G401 (cell line): ENCODE measurements at places on chromosomes 4 and X. TPM values are rescaled to one million over a fixed set of nuclear protein-coding genes. Genes with fewer than 3 reads are reported as not detected.

ATP5ME gene
- total RNA-seq = 245 and 376 TPM in 2 replicates

DNAAF6 gene
- total RNA-seq = not detected in 2 replicates

TMEM271 gene
- 5.4 and 17.9 TPM in 2 replicates for total RNA-seq

CXCL8 gene
- not detected in 2 replicates for total RNA-seq

XAGE2 gene
- not detected in 2 replicates for total RNA-seq

TMEM154 gene
- not detected in 2 replicates for total RNA-seq

LDB2 gene
- not detected in 2 replicates for total RNA-seq

DNA sequence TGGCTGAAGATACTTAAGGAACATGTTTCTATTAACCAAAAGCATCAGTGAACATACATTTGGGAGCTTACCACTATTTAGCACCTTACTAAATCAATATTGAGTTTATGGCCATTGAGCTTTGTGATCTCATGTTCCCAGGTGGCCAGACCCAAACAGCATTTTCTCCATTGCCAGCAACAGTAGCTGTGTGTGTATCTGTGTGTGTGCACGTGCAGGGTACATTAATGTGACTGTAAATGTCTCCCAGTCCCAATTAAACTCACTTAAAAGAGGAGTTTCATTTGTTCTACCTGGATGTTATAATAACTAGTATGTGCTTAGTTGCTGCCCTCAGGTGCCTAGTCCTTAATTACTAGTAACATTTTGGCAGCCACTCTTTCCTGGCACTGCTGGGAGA lies 282.4 kb downstream of the NR3C2 start:
- no peak for DNase-seq

GRCh38 chr4:110848787-110849186 lies 225.9 kb upstream of the PITX2 start:
- no peak for DNase-seq

DNA sequence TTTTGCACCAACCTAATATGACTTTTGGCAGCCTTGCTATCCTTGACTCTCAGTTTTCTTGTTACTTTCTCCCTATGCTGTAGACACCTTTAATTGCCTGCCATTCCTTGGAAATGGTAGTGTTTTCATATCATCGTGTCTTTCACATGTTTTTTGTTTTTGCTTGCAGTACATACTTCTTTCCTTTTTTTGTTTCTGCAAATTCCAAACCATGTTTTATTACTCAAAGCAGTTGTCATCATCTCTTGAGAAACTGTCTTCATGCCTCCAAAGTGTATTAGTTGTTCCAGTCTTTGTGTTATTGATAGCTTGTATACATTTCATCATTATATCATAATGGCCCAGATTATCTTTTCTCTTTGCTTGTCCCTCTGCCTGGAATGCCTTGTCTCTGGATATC lies 57.1 kb downstream of the PDLIM5 start:
- DNase-seq = no peak

DNA sequence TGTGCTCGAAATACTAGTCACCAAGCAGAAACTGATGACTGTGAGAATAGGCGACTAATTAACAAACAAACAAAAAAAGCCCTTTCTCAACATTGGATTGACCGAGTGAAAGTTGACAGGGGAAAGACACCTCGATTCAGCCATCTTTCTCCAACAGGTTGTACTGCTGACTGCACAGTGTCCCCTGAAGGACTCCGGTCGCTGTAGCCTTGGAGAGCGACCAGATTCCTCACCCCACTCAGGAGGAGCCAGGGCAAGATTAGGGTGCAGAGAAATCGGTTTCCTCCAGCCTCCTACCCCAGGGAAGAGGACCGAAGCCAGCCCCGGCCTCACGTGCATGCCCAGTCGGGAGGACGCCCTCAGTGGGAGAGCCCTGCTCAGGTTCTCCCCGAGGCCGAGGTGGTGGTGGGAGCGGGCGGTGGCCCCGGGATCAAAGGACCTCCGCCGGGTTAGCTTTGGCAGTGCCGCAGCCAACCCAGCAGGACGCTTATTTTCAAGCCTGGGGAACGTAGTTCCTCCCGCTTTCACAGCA lies 1.1 kb upstream of the RAP1GDS1 start:
- DNase-seq = peak; percentile 54

DNA sequence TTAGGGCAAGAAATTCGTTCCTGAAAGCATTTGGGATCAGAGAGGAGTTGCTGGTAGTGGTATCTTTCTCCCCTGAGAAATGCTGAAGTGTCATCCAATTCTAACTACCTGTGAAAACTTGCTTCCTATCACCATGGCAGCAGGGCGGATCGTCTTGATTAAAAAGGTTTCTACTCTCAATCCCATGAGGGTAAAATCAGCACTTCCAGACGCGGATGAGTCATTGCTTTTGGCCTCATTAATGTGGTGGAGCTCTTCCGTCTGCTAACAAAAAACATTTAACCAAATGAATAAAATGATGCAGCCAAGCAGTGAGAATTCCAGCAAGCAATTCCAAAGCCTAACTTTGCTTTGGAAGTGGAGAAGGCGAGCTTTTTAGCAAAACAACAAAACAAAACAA lies 325.6 kb downstream of the CAMK2D start:
- DNase-seq = peak; percentile 30
